ENCODE measurements at places on chromosomes 16 and 17.

DNA sequence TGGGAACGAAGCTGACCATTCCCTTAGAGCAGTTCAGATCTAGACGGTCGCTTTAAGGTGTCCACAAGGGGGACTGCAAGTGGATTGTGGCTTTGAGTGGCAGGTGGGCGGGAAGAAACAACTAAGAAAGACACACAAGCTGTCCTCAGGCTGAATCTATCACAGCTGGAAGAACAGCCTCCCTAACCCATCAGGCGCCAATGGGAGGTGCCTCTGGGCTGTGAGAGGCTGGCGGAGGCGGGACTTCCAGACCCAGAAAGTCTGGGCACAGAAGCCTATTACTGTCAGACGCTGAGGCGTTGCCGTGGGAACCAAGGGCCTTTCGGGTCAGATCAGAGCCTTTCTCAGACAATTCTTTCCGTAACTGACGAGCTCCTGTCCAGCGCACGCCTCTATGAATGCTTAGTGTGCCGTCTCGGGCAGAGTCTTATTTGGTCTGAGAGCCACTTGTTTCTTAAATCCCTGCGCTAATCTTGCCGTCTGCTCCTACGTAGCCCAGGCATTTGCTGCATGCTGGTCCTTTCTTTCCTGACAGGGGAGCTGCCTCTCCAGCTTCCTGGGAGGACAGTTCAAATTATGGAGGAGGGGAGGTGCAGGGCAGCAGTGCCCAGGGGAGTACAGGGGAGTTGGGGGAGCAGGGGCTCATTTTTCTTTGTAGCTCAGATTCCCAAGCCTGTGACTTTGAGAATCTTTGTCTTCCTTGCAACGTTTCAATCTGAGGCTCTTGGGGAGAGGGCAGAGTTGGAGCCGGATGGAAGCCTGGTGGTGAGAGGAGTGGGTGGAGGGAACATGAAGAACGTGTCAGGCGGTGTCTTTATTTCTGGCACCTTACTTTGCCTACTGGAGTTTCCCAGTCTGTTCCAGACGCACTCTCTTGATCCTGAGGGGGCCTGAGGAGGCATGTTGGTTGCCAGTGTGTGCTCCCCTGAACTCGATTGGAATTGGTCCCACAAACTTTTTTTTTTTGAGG is 618.7 kb downstream of the KCNJ18 start:
- DNase-seq: peak; percentile 32

DNA sequence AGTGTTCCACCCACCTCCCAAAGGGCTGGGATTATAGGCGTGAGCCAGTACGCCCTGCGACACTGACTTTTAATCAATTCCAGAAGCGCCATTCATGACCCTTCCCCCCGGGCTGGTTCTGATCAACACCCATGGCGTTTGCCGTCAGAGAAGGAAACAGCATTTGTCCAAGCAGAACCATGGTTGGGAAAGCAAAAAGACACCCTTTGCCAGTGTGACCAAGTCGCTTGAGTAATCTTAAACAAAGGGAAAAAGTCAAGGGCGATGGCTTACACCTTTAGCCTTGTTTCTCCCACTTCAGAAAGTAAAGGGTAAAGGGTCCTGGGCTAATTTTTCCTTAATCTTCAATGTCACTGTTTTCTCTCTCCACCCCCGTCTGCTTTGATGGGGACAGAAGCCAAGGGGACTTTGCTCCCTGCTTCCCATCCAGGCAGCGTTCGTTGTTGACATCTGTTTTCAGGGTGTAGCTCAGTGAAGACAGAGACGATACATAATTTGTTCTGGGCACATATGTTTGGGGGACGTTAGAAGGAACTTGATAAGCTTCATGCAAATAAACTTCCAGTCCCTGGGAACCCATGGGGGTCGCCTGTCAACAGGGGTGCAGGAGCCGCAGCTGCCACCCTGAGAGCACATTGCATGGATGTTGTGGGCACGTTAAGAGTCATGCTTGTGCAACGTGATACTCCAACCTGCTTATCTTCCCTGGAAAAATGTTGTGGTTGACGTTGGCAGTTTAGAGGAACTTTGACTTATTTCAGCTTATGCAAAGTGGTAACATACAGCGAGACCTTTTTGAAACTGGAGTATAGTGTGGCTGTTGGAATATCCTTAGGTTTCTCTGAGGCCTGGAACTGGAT is 50.6 kb upstream of the TANGO6 start:
- DNase-seq: no peak

DNA sequence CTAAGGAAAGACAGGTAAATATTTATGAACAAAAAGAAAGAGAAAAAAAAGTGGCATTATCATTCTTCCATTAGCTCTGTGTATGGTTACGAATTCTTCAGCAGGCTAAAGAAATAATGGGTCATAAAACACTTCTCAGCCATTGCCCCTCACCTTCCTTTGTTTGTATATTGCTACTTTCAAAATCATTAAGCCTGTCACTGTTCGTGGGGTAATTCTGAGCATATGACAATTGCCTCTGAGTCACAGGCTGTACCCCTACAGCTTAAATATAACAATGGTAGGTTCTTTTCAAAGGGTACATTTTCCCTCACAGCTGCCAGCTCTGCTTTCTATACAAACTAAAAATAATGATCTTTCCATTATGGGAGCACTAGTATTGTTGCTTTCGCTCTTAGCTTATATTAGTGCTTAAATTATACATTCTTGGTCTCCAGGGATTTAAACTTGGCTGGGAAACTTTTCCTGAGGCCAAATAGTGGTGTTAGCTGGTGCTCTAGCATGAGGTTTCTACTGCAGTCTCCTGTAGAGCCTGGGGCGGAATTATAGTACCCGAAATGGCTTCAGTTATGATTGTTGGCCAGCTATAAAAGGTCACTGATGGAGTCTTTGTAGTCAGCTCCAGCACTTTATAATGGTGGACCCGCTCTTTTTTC is 74.7 kb upstream of the CDH11 start:
- no peak for DNase-seq

GRCh38 chr17:51128076-51128475 is 7.4 kb upstream of the SPAG9 start:
- DNase-seq: peak; percentile 62

DNA sequence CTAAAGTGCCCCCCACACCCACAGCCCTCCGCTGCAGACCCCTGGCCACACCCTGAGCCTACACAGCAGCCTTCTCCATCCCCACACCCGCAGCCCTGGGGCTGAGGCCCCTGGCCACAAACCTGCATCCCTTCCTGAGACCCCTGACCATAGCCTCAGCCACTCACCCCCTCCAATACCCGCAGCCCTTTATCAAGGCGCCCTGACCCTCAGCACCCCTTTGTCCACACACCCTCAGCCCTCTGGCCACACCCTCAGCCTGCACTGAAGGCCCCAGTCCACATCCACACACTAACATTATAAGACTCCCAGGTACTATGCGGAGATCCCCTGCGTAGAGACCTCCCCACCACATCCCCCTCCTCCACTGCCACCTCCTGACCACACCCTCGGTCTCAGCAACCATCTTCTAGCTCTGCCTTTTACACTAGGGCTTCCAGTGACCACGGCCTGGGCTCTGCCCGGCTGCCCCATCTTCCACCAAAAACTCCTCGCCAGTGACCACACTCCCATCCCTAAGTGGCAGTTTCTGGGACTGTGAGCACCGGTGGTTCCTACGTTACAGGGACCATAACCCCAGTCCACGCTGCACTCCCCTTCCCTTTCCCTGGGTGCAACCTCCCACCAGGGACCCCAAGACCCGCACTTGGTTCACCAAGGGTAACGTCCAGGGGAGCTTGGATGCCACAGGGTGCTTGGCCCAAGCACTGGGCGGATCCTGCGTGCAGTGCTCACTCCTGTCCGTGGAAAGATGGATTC is 818 bp downstream of the TPPP3 start:
- no peak for DNase-seq

- peak; percentile 66 for DNase-seq
Observed at GRCh38 chr16:26963109-26963508, 103.6 kb upstream of the C16orf82 start.

- no peak for DNase-seq
Observed at GRCh38 chr16:24670623-24671454, 58.6 kb upstream of the TNRC6A start.

DNA sequence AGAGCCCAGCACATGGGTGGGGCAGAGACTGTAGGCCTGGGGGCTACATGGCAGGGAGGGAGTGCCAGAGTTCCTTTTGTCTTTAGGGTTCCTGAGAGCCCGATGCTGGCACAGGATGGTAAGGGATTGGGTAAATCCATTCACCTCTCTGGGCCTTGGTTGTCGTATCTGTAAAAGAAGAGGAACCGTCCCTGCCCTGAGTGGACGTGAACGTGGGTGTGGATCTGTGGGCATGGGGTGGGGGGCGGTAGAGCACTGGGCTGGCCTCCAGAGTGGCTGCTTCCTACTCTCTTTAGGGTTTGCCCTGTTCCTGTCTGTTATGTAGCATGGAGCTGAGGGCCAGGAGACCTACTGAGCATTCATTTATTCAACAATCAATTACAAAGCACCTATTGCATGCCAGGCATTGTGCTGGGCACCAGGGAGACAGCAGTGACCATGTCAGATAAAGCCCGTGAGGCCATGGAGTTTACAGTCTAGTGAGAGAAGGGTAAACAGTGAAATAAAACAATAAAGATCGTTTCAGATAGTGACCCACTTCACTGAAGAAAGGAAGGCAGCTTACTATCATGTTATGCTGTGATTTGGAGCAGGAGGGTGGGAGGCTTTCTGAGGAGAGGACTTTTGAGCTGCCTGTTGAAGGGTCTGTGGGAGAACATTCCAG is 13.1 kb upstream of the TCAP start:
- no peak for DNase-seq

- DNase-seq: no peak
Observed at GRCh38 chr16:71569621-71570020, 7.3 kb downstream of the TAT start.

DNA sequence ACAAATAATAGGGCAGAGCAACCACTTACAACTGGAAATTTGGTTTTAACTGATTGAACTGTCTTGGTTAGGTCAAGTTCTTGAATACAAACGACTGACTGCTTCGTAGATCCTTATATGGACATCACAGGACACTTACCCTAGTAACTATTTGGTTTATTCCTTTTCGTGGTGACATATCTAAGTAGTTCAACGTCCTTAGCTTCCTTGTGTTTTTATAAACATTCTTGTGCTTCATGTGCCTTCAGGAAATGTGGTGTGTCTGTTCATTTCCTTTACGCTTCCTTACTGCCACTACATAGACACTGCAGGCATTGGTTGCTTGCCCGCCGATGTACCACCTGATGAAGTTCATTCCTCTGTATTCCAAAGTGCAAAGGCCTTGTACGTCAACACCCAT is 59.3 kb downstream of the USP10 start:
- DNase-seq: no peak

DNA sequence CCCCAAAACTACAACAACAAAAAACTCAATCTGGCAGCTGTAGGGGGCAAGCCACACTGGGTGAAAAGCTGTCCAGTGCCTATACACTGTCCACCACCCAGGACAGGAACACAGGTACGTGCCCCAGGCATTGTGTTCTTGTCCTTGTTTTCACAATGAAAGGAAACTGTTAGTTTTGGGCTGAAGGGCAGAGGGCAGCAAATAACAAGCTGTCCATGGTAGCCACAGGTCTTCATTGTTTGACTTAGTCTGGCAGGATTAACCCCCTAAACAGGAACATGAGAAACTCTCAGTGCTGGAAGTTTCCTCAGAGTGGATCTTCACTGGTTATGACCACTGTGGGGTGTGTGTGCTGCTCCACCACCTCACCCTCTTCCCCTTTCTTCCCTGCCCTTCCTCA is 224.6 kb upstream of the N4BP1 start:
- DNase-seq: no peak

DNA sequence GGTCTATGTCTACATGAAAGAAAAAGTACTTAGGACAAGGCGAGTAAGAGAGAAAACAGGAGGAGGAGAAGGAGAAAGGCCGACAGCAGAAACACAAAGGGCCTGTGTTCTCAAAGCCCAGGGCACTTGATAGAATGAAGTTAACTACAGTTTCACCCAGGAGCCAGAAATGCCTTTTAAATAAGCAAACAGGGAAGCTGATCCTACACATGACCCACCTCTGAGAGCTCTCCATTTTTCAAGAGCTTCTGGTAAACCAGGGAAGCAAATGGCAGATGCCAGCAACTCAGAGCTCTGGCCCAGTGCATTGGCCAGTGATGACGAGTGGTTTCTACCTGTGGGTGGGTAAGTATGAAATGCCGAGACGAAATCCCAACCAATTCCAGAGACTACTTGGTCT is 163.4 kb downstream of the ZFHX3 start:
- no peak for DNase-seq

GRCh38 chr17:69451416-69452394 is 37.2 kb downstream of the MAP2K6 start:
- no peak for DNase-seq

GRCh38 chr17:69630056-69630635 is 215.6 kb downstream of the MAP2K6 start:
- DNase-seq: no peak

- DNase-seq: no peak
Observed at GRCh38 chr16:50944436-50944835, 202.6 kb downstream of the CYLD start.

GRCh38 chr16:17053536-17054160 is 417.1 kb downstream of the XYLT1 start:
- DNase-seq: no peak

DNA sequence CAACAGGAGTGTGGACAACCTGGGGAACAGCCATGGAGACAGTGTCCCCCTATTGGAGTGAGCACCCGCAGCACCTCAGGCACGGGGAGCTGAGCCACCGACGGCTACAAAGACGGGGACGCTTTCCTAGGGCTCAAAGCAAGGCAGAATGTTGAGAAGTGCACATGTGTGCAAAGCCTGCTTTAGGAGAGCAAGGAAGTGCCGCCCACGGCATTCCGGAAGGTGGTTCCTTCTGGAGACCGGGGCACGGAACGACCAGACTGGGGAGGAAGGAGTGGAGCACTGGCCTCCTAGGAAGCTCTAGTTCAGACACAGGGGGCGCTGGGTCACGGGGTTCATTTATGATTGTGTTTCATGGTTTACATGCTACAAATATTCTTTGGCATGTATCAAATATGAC is 52.2 kb downstream of the TBC1D16 start:
- DNase-seq: no peak

DNA sequence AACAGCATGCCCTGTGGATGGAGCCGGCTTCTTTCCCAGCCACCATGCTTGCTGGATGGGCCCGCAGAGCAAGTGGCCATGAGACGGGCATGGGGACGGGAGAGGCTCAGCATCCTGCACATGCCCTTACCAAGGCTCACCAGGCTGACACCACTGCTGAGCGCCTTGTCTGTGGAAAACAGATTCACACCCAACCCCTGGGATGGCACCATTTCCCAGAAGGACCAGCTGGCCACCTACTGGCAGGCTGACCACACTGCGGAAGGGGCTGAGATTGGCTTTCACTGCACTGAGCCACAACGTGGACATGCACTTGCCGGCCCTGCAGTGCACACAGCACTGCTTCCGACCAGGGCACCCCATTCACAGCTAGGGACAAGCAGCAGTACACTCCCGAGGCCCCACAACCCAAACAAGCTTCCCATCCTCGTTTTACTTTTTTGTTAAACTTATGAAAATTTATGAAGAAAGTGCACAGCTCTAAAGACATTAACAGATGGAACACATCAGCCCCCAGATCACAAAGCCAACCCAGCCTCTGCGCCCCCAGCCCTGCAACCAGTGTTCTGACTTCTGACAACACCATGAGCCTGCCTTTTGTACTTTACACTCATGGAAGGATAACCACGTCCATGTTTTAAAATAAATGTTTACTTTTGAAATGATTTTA is 13.9 kb upstream of the KRTAP17-1 start:
- DNase-seq: peak; percentile 71

GRCh38 chr16:85850344-85850880 is 48.5 kb upstream of the IRF8 start:
- no peak for DNase-seq
